ENCODE measurements at places on chromosomes 13 and 19.
A peak's percentile ranks its signal among the peaks of the same experiment; 100 is the strongest.

DNA sequence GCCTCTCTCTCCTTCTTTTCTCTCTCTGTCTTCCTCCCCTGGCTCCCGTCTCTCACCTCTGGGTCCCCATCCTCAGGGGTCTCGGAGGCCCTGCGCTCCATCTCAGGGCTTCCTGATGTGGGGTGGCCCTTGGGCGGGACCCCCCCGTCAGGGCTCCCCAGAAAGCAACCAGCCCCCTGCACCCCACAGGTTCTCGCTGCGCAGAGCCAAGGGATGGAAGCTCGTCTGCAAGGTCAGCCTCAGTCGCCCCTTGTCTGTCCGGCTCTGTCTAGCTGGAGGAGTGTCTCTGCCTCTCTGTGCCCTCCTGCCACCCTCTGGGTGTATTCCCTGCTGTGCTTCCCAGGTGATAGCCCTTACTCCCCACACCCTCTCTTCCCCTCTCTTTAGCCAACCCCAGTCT, at the start of gene SBK3:
TSS of gene SBK3 (minus strand) at position 101 of the 400 bp plus-strand sequence. CDS start at position 101, 0 bp downstream.
- no peak for DNase-seq

DNA sequence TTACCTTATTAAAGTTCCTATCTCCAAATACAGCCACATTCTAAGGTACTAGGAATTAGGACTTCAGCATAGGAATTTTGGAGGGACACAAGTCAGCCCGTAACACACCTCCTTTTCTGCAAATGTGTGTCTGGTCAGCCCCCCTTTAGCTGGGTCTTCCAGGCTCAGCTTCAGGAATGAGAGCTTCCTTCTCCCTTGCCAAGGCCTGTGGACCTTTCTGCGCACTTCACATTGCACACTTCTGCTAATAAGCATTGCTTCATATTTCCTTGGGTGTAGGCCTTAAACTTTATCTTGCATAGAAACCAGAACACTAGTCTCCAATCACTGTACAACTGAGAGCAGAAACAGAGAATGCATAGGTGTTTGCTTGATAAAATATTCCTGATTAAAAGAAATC, 4.5 kb upstream of the STK24 start:
- no peak for DNase-seq

DNA sequence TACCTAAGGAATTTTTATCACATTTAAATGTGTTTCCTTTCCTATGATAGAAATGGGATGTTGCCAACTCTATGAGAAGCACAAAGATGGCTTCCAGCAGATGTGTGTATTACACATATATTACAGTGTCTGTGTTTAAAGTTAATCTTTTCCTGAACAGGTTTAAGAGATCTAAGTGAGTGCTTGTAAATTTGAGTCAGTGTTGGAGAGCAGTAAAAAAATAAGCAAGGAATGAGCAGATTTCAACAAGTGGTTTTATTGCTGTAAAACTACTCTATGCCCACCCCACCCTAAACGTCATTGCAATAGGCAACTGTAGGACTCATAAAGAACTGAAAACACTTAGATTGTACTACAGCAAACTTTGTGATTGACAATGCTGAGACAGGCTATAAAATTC, 248.7 kb downstream of the KLF5 start:
- peak; percentile 25 for DNase-seq

GRCh38 chr13:70960841-70961443, 852.7 kb upstream of the KLHL1 start:
- no peak for DNase-seq

GRCh38 chr19:33750587-33751435, 45.9 kb upstream of the KCTD15 start:
- DNase-seq, result no peak

DNA sequence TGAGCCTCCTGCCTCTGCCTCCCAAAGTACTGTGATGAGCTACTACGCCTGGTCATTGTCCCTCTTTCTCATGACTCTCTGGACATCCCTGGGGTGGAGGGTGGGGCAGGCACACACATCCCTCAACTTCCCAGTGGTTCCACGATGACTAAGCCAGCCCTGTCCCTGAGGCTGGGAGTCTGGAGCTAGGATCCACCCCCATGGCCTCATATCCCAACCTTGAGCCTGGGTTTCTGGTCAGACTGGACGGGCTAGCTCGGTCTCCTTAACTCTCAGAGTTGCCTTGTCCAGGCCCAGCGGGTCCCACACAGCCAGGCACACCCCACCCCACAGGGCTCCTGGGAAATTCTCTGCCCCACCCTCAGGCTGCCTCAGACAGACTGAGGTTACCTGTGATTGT, 19.6 kb downstream of the IER2 start:
- DNase-seq, result no peak

- no peak for DNase-seq
These were observed 392.9 kb downstream of the PCDH9 start for GRCh38 chr13:66837246-66837645.

DNA sequence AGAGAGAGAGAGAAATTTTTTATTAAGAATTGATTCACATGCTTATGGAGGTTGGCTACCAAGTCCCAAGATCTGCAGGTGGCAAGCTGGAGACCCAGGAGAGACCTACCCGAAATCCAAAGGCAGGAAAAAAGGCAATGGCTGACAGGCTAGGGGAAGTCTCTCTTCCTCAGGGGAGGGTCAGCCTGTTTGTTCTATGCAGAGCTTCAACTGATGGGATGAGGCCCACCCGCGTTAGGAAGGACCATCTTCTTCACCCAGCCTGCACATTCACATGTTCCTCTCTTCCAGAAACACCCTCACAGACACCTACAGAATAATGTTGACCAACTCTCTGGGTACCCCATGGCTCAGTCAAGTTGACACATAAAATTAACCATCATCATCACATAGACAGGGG, 65.3 kb upstream of the SERP2 start:
- DNase-seq, result no peak

DNA sequence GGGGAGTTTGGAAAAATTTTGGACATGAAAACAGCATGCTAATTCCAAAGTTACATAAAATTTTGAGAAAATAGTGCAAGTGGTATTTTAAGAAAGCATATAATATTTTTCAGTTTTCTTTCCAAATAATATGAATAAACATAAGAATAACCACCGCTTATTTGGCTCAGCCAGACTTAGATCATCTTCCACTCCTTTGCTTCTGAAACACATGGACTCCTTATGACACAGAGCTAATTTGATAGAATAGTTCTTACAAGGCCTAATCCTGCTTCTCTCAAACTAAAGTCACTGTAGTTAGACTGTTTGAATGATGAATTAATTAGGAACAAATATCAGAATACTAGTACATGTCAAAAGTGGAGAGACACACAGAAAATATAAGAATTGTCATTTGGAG, 165.5 kb downstream of the POSTN start:
- no peak for DNase-seq
